ENCODE measurements at places on chromosomes 13 and 19.

DNA sequence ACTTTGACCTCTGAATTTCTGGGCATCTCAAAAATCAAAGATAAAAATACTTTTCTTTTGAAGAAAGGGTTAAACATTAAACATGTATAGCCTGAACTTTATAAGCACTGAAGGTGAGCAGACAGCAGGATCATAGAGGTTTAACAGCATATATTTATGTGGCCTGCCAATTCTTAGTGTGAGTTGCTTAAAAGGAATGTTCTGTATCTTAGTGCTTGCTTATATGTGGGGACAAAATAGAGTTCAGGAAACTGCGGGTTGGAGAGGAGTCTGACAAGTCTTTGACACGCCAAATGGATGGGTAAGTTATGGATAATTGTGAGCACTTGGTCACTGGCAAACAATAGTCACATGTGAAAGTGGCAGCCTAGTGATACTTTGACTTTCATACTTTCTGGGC, 1419.4 kb upstream of the SPRY2 start:
- DNase-seq: no peak

GRCh38 chr19:27935669-27936068, 1277.3 kb downstream of the UQCRFS1 start:
- no peak for DNase-seq

DNA sequence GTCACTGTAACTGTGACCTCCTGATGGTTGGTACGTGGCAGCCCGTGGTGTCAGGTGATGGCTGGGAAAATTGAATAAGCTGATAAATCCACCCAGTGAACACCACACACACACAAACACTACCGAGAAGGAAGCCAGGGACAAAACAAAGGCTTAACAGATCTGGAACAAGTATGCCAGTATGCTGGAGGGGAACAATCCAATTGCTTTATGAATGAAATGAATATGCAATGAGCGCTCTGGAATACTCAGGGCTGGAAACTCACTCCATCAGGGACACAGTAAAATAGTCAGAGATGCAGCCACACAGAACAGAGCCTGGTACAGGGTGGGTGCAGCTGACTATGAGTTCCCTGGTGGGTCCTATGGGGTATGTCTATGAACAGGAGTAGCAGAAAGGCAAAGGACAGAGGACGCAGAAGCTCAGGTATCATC, 16.7 kb downstream of the TMTC4 start:
- DNase-seq: no peak

DNA sequence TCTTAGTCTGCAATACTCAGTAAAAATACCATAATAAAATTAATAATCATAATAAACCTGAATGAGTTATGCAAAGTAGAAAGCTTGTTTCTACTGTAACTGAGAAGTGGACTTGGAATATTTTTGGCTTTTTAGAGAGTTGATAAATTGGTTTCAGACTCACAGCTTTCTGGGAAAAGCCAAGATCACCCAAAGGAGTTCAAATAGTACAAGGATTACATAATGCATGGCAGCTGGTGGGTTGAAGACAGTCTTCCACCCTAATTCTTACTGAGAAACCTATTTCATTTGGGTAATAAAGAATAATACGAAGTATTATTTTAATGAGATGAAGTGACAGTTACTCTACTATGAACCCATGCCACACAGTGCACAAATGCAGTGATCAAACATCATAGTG, 139.4 kb upstream of the KLF12 start:
- no peak for DNase-seq

- no peak for DNase-seq
These were observed 262 bp downstream of the COX7A1 start for GRCh38 chr19:36152019-36152351.

GRCh38 chr13:105177265-105177900, 1358.1 kb downstream of the EFNB2 start:
- no peak for DNase-seq

- no peak for DNase-seq
These were observed 714 bp downstream of the POLRMT start for GRCh38 chr19:632579-633067.

GRCh38 chr13:108944760-108945159, 315.3 kb downstream of the MYO16 start:
- no peak for DNase-seq

- no peak for DNase-seq
These were observed 201.7 kb downstream of the ABCC4 start for GRCh38 chr13:95099541-95099940.

- no peak for DNase-seq
These were observed 25.2 kb upstream of the FNDC3A start for GRCh38 chr13:48950501-48950875.

- no peak for DNase-seq
These were observed 7.7 kb downstream of the ZNF253 start for GRCh38 chr19:19873381-19873780.

GRCh38 chr19:41695745-41696144, 7.7 kb upstream of the CEACAM7 start:
- no peak for DNase-seq

- DNase-seq: no peak
These were observed 4.0 kb upstream of the RFXAP start for GRCh38 chr13:36815062-36815461.

GRCh38 chr19:7982103-7982502, 23.3 kb downstream of the ELAVL1 start:
- DNase-seq: no peak

GRCh38 chr13:23852351-23852750, 36.8 kb downstream of the MIPEP start:
- DNase-seq: no peak

DNA sequence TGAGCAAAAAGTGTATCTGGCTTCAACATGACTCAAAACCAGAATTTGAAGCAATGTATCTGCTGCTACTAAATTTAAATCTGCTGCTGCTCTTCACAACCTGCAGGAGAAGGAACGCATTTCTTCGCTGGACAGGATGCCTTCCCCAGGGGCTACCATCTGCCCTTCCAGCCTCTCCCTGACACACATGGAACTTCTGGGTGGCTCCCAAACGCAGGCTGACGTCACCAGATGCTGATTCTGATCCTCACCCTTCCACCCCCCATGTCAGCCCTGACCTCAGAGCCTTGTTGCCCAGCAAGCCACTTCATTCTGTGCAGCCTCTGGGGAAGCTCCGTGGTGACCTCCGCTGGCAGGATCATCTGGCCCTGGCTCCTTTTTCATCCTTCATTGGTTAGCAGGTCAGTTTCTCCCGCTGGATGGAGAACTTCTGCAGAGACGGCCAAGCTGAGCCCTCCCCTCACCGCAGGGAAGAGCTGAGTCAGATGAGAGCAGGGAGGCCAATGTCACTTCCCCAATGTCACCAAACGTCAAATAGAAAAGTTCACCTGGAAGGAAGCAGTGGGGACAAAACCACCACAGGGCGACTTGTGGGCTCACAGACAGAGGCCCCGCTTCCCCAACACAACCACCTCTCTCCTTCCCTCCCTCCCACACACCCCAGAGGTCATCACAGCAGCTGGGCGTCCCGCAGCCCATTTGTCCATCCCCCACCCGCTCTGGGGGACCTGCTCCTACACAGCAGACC, 14.0 kb upstream of the RAB20 start:
- no peak for DNase-seq

DNA sequence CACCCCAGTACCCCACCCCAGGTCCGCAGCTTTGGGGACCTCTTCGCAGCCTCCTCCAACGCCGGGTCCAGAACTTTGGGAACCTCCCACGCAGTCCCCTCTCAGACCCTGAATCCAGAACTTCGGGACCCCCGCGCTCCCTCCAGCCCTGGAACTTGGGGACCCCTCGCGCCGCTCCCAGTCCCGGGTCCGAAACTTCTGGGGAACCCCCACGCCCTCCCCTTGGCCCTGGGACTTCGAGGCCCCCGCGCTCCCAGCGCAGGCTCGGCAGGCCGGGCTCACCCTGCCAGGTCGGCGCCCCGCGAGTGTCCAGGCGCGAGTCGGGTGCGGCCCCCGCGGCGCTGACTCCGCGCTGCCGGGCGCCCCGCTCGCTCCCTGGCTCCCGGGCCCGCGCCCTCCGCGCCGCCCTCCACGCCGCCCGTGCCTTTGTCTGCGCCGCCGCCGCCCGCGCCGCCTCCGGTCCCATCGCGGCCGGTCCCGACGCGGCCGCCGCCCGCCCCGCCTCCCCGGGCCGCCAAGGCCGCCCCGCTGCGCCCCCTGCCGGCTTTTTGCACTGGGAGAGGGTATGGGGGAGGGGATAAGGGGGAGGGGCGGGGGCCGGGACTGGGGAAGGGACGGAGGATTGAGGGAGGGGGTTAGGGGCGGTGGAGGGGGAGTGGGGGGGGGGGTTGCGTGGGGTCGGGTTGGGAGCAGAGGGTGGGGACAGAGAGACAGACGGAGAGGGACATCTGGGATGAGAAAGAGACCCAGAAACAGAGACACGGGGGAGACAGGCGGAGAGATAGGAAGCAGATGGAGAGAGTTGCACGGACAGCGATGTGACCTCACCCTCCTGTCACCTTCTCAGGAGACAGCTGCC, at the start of gene HOMER3:
Gene HOMER3 (minus strand): TSS at position 449 of the 859 bp plus-strand sequence. CDS start 2,235 bp downstream, outside the sequence.
- peak; percentile 69 for DNase-seq

DNA sequence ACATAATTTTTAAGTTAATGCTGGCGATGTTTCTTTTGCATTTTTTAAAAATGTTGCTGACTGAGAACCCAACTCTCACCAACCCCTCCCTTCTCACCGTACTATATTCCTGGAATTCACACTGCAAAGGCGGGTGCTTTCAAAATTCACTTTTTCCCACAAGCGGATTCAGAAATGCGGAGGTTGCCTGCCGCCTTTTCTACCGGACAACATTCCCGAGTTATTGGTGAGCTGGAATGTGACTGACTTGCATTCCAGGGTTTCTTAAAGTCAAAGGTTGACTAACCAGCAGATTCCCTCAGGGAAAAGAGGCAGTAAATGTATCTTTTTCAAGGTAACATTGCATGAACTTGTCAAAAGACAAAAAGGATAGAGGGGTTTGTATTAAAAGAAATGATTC, 113.3 kb downstream of the RAB20 start:
- no peak for DNase-seq

- DNase-seq: no peak
These were observed 1.2 kb upstream of the PLPP2 start for GRCh38 chr19:292281-292884.

- DNase-seq: no peak
These were observed 8.7 kb downstream of the SIGLECL1 start for GRCh38 chr19:51259348-51260245.

GRCh38 chr13:54750521-54750920, 1721.9 kb downstream of the OLFM4 start:
- no peak for DNase-seq

- no peak for DNase-seq
These were observed 859 bp downstream of the ZNF433 start for GRCh38 chr19:12034620-12035019.

GRCh38 chr13:41460930-41461329, 3.6 kb downstream of the RGCC start:
- DNase-seq: no peak

DNA sequence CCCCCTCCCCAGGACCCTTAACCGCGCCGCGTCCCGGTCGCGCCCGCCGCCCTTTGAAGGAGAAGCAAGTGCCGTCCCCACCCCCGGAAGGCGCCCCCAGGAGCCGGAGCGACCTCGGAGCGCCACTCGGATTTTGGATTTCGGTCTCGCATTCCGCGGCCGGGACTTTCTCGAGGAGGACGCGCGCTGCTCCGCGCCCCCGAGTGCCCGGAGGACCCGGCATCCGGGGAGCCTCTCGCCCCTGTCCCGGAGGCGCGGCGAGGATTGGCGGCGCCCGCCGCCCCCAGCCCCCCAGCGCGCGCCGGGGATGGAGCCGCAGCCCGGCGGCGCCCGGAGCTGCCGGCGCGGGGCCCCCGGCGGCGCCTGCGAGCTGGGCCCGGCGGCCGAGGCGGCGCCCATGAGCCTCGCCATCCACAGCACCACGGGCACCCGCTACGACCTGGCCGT, 1.6 kb downstream of the MIDN start:
- no peak for DNase-seq

DNA sequence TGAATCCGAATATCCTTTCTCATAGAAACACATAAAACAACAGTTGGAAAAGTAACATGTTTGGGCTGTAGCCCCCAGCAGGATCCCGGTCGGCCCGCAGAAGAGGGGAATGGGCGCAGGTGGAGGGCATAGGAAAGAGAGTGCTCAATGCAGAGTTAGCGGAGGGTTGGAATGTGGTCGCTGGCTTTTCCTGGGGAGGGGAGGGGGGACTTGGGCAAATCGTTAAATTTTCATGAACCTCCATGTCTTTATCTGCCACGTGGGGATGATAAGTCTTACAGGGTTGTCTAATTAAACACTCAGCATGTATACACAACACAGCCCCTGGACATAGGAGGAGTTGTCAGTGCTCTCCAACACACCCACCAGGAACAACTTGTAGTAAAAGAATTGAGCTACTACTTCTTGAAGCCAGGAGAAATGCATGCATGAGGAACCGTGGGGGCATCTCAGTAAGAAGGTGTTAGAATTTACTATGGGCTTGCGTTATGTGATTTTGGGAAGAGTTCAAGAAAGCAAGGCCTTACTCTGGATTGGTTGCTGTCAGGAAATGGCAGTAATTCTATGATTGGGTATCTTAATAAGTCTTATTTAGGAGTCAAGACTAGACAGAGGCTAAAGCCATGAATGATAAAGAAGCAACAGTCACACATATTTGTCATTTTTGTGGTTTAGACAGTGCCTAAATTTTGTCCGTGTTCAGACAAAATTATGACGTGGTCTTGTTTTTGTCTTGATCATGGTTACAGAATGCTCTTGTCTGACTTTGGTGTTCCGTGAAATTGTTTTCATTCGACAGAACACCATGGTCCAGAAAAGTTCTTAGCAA, 671 bp upstream of the SLC46A3 start:
- DNase-seq: no peak

DNA sequence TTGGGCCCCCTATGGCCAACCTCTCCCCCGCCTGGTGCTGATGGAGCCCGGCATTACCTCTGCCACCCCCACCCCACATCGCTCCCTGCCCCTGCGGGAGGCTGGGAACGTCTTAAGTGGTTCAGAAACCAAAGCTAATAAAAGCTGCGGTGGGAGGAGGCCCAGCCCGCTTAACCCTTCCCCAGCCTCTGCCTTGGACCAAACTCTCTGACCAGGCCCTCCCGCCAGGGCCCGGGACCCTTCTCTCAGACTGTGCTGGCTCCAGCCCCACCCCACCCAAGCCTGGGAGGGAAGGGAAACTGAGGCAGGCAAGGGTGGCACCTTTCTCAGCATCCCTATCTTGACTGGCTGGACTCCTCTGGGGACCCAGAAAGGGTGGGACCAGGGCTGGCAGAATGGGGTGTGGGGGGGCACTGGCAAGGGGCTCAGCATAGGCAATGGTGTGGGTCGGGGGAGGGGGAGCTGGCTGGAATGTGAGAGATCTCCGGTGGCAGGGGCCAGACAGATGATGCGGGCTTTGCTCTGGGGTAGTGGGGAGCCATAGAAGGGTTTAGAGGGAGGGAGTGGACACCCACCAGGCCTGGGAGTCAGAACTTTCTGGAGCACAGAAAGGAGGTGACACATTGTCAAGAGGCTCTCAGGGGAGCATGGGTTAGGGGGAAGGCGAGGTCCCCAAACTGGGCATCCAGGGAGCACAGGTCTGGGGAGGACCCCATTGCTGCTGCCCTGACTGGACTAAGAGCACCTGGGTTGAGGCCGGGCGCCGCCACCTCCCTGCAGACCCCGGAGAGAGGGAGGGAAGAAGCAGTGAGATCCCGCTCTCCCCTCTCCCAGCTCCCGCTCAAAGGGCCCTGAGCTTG, 21.9 kb downstream of the SMIM24 start:
- DNase-seq: no peak
